ENCODE measurements at places on chromosomes 12 and 14.

GRCh38 chr12:125148316-125148715 lies 83.1 kb downstream of the AACS start:
- no peak for DNase-seq

GRCh38 chr14:104394409-104394851 lies 185.1 kb upstream of the C14orf180 start:
- DNase-seq: no peak

DNA sequence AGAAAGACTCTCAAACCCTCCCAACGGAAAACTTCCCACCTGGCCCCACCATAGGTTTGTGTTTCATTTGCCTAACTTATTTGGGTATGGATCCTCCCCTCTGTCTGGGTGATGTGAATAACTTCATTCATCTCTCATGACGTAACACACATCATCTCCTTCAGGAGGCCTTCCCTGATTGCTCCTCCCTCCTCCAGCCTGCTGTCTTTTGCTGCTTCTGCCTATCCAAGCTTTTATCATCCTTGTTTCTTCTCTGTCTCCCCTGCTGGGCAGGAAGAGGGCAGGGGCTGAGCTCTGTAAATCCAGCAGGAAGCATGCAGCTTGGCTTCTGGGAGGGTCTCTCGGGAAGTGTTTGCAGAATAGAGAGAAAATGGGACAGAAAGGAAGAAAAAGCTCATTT lies 766.0 kb upstream of the TBX3 start:
- DNase-seq: no peak

GRCh38 chr14:32602699-32603098 lies 273.6 kb downstream of the AKAP6 start:
- no peak for DNase-seq

DNA sequence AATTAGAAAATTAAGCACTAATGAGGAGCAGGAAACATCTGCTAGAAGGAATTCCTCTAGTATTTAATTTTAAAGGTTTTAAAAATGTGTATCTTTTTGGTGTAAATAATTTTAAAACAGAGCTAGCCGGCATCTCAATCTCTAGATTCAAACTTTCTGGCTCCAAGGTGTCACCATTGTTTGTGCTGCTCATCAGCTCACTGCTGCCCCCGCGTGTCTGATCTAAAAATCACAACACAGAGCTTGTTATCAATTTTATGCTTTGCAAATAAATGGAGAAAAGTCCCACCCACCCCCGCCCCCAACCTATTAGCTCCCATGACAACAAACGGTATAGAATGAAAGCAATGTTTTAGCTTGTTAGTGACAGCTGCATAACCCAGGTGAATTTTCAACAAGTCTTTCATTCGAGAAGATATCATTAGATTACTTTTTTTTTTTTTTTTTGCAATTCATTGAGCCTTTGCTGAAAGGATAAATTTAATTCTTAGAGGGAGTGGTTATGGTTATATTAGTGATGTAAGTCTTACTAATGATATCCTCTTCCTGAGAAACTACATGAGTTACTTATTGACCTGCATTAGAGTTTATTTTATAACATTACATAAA lies 11.3 kb upstream of the ABHD12B start:
- DNase-seq: peak; percentile 86

DNA sequence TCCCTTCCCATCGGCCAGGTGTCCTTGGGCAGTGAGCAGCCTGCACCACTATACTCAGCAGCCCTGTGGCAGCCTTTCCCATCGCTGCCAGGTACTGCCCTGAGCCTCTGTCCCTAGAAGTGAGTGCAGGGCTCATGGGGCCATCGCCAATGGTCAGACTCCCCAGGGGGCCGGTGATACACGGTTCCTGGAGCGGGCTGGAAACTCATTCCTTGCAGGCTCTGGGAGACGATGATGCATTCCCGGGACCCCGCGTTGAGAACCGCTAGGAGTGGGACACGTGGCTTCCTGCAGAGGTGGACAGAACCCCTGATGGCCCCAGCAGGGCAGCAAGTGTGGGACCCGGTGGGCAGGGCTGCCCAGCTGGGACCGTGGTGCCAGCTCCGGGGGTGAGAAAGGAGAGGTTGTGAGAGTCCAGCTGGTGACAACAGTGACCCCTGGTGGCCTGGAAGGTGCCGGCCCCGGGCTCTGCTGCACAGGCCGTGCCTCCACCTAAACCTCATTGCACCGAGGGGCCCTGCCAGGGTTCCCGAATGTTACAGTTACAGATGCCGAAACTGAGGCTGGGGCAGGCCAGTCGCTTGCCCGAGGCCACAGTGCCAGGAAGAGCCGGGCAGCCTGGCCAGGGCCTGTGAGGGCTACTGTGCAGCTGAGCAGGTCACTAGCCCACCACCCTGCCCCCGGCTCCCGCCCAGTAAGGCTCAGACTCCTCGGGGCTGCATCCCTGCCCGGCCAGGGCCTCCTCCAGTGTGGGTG lies 33.8 kb downstream of the FBRSL1 start:
- DNase-seq: peak; percentile 60

DNA sequence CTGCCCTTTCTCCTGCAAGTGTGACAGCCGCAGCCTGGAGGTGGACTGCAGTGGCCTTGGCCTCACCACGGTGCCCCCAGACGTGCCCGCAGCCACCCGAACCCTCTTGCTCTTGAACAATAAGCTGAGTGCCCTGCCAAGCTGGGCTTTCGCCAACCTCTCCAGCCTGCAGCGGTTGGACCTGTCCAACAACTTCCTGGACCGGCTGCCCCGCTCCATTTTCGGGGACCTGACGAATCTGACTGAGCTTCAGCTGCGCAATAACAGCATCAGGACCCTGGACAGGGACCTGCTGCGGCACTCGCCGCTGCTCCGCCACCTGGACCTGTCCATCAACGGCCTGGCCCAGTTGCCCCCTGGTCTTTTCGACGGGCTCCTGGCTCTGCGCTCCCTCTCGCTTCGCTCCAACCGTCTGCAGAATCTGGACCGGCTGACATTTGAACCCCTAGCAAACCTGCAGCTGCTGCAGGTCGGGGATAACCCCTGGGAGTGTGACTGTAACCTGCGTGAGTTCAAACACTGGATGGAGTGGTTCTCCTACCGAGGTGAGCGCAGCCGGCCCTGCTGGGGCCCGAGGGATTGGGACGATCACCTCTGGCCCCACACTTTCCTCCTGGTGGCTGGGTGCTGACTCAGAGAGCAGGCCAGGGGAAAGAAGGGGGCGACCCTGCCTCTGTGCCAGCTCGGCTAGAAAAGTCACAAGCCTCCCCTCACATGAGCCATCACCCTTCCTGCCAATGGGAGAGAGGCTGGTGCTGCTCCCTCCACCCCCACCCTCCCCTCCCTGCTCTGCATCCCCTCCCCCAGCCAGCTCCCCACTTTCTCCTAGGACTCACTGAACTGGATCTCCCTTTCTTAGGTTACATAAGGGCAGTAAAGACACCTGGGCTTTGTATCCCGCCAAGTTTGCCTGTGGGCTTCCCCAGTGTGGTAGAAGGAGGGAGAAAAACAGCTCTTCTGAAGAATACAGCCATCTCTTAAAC lies 10.9 kb downstream of the LRTM2 start:
- DNase-seq: no peak

DNA sequence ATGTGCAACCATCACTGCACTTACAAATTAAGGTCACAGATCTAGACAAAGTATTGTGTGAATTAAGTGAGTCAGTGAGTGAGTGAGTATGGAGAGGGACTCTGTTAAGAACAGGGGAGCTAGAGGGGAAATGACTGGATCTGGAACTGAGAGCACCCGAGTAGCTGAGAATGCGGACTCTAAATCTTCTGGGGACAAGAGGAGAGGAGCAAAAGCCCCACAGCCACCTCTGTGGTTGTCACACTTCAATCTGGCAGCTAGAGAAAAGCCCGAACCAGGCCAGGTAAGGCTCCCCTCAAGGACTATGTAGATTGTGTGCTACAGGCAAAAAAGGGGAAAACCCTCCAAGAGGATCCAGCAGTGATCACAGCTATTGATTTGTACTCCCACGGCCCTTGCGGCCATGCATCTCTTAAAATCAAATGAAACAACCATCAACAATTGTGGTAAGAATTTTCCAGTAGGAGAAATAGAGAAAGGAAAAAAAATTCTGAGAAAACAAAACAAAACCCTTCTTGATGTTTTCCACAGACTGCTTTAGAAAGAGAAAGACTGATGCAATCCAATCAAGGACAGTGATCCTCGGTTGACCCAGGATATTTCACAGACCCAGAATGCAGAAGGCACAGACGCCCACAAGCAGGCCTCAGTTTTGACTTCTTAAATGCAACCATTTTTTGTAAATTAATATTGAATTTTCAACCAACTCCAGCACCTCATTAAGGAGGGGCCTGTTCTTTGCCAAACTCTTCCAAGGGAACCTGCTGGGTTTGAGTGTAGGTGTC lies 109.6 kb downstream of the SLC38A6 start:
- DNase-seq: peak; percentile 28

- no peak for DNase-seq
Measured at GRCh38 chr12:49885118-49885517, 18.6 kb downstream of the FAIM2 start.

GRCh38 chr14:45251912-45252311 lies 1.1 kb downstream of the MIS18BP1 start:
- peak; percentile 35 for DNase-seq

DNA sequence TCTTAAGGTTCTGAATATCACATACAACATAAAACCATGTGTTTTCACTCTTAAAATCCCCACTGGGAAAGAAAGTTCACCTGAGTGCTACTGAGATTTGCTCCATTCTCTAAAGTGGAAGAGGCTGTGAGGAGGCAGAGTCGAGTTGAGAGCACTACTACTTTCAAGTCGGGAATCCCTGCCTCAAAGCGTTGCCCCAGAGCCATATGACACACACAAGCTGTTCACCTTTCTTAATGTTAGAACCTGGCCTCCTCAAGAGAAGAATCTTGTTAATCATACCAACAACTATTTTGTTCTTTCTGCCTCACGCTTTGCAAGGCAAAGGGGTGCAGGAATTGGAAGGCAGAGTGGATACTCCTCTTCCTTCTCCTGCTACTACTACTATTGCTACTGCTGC lies 149.7 kb upstream of the DAAM1 start:
- no peak for DNase-seq

DNA sequence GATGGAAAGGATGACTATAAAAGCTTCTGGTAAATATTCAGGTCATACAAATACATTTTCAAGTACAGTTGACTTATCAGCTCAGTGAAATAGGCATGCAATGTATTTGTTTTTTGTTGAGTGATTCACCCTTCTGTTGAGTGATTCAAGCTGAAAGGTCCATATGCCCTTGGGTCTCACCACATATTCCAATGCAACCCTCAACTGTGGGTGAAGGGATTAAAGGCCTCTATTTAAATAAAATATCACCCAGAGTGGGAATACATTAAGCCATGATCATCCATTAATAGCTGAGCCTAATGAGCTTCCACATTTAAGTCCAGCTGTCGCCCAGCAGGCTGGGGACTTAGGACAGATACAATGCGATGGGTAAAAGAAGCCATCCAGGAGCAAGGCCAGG lies 120.2 kb downstream of the CRACR2A start:
- no peak for DNase-seq

DNA sequence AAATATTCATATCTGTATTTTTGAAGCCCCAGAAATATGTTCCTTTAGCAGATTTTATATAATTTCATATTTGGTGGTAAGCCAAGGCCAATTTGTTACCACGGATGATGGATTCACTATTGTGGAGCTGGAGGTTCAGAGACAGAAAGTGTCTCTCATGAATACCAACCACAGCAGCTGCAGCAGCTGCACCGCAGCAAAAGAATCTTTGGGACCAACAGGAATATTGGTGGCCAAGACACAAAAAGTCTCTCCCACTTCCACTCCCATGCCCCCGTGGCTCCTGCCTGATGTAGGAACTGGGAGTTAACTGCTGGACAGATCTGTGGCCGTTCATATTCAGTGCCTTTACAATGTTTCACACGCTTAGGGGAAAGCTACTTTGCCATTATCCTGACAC lies 155.3 kb downstream of the ADAMTS20 start:
- no peak for DNase-seq

GRCh38 chr12:79689477-79690141 lies 1.2 kb downstream of the PAWR start:
- no peak for DNase-seq

DNA sequence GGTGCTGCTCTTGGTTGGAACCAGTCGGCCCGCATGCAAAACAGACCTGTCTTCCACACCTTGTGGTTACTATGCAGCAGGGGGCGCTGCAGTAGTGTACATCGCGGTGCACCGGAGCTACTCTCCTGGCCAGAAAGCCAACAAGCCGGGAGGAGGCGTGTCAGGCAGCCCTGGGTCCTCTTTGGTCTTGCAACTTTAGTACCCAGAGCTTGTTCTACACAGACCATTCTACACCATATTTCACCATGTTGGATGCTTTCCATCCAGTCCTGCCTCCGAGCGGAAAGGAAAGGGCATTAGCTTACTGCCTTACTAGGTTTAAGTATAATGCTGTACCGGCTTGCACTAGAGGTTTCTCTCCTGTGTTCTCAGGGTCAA lies 927 bp upstream of the TMTC2 start:
- peak; percentile 93 for DNase-seq

- no peak for DNase-seq
Measured at GRCh38 chr12:16523951-16524331, 82.0 kb downstream of the LMO3 start.

- no peak for DNase-seq
Measured at GRCh38 chr14:81187832-81188522, 32.8 kb downstream of the GTF2A1 start.

DNA sequence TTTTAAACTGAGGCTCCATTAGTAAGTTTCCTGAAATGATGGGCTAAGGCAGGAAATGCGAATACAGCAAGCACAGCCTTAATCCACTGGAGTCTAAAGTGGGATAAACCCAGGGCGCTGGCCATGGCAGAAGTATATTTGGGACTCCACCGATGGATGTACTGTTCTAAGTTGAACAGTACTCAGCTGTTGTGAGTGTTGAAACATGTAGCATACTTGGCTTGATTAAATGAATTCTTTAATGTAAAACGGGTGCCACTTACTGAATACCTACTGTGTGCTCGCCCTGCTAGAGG lies 996 bp downstream of the SSPN start:
- no peak for DNase-seq

- DNase-seq: no peak
Measured at GRCh38 chr12:30064906-30065305, 281.2 kb upstream of the TMTC1 start.

DNA sequence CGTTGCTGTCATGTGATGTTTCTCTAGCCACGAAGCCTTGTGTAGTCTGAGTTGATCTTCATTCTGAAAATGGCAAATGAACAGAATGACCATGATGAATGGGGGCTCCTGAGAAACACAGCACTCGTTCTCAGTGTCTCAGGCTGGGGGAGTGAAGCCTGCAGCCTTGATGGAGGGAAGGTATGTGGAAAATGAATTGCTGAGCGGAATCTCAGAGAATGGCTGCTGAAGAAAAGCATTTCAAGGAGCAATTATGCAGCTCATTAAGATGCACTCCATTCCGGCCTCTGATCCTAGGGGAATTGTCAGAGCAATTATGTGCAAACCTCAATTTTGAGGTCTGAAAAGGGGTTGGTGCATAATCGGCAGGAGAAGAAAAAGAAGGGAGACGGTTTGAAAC lies 167.1 kb downstream of the CHST11 start:
- DNase-seq: no peak

GRCh38 chr14:44505588-44505987 lies 1.5 kb downstream of the FSCB start:
- DNase-seq: no peak

All from activated CD4-positive, alpha-beta T cell treated with anti-CD3 and anti-CD28 coated beads, Interleukin-2, Interleukin-4, amounts not matched to agents 100 ng/mL and 50 ng/mL, durations not matched to agents 16 hours and 8 hours (primary cell).